ENCODE measurements at places on chromosomes 11 and 22. TPM values are rescaled to one million over a fixed set of nuclear protein-coding genes. Genes with fewer than 3 reads are reported as not detected.

MED19 gene
- 16.3 TPM for polyA plus RNA-seq

SHANK2 gene
- polyA plus RNA-seq, result 27.9 TPM

HORMAD2 gene
- not detected for polyA plus RNA-seq

MPEG1 gene
- polyA plus RNA-seq, result not detected

HYOU1 gene
- 35.7 TPM for polyA plus RNA-seq
